Hematopoietic multipotent progenitor cell treated with erythropoietin and hydrocortisone succinate and interleukin-3 and kit ligand, for 15 days (in vitro differentiated cells): ENCODE measurements at places on chromosomes 6 and 20.

DNA sequence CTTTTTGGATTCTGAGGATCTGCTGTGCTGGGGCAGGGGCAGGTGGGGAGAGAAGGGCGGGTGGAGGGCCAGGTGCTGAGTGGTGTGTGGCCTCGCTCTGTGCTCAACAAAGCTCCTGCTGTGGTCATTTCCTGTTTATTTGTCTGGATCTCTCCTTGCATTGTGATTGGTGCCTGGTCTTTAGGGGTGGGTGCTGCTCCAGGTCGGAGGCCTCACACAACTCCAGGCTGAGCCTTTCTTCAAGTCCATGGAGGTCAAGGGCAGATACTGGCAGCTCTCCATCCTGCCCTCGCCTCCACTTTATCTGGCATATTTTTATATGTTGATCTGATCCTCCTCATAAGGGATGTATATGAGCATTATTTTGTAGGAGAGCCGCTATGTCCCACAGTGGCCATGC, 36.2 kb downstream of the HLA-F start:
- no peak for DNase-seq

- DNase-seq, result no peak
Measured at GRCh38 chr20:51888291-51888690, 86.0 kb upstream of the SALL4 start.

GRCh38 chr6:121175827-121176226, 158.5 kb downstream of the TBC1D32 start:
- DNase-seq, result no peak

GRCh38 chr6:11854408-11855165, 76.0 kb upstream of the ADTRP start:
- no peak for DNase-seq

DNA sequence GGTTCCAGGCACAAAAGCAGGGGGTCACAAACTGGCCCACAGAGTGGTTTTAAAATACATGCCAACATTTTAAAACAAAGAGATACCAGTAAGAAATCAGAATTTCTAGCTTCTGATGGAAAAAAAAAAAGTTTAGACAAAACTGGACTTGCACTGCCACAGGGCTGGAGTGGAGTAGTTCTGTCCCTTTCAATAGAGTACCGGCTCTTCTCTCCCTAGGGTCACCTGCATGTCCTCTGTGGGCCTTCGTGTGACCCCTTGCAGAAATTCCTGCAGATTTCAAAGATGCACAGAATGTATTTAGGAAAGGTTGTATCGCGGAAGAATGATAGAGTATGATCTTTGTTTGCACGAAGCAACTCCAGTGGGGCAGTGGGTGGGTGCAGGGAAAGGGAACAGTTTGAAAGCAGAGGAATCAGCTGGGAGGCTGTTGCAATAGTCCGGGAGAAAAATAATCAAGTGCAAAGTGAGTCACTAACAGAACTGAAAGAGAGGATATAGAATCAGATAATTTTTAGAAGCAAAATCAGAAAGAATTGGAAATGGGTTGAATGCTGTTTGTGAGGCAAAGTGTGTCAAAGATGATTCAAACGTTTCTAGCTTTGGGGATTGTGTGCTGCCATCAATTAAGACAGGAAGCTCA, 97.3 kb upstream of the STXBP5 start:
- no peak for DNase-seq

GRCh38 chr6:127904160-127904559, 3.3 kb upstream of the THEMIS start:
- DNase-seq, result no peak

DNA sequence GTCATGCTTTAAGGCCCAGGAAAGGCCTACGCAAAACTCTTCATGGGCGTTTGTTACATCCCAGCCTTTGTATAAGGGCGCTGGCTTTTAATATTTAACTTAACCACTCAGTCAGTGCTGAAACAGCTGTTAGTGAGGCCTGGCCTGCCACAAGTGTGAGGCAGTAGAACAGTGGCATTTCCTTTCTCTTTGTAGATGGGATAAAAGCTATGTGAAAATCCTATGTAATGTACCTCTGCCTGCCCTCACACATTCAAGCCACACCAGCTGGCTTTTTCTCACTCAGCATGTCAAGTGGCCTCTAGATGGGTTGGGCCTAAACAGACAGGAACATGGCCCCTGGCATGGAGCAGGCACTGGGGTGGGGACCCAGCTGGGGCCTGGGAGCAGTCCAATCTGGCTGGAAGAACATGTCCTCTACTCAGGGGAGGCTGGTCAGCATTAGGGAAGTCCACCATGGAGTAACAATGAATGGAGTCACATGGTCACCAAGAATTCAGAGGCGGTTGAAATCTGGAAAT, 20.7 kb downstream of the CGA start:
- DNase-seq, result no peak

GRCh38 chr6:109445382-109445781, 4.9 kb downstream of the SMPD2 start:
- DNase-seq, result no peak

DNA sequence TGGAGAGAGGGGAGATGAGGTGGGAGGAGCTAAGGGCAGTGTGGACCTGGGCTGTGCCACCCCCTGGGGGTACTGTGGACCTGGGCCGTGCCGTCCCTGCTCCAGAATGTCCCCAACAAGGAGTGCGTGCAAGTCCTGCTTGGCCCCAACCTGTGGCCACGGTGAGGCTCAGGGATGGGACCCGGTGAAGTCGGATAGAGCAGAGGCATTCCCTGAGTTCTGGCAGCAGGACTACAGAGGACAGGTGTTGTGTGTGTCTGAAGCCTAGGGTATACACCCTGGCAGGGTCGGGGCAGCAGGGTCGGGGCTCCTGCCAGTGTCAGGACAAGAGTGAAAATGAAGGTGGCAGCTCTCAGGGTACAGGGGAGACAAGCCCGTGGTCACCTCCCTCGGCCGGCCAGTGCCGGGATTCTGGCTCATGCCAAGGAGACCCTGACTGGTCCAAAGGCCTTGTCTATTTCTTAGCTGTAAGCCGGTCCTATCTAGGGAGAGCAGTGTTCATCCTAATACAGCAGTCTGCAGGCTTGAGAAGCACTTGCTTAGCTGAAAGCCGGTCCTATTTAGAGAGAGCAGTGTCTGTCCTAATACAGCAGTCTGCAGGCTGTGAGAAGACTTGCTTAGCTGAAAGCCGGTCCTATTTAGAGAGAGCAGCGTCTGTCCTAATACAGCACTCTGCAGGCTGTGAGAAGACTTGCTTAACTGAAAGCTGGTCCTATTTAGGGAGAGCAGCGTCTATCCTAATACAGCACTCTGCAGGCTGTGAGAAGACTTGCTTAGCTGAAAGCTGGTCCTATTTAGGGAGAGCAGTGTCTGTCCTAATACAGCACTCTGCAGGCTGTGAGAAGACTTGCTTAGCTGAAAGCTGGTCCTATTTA, 95.9 kb downstream of the SMOC2 start:
- DNase-seq, result no peak

- DNase-seq, result no peak
Measured at GRCh38 chr6:161198783-161199460, 74.9 kb downstream of the AGPAT4 start.

- no peak for DNase-seq
Measured at GRCh38 chr6:161850562-161850961, 576.7 kb upstream of the AGPAT4 start.

- DNase-seq, result no peak
Measured at GRCh38 chr20:20331817-20332216, 36.1 kb upstream of the INSM1 start.

GRCh38 chr6:6604566-6604965, 16.0 kb downstream of the LY86 start:
- no peak for DNase-seq

GRCh38 chr6:166957087-166957804, 896 bp upstream of the RNASET2 start:
- DNase-seq, result no peak

- no peak for DNase-seq
Measured at GRCh38 chr6:145155411-145155810, 579.9 kb downstream of the EPM2A start.

GRCh38 chr6:6395581-6396197, 75.2 kb upstream of the F13A1 start:
- DNase-seq, result no peak

- DNase-seq, result no peak
Measured at GRCh38 chr6:53330137-53330536, 18.6 kb downstream of the ELOVL5 start.

DNA sequence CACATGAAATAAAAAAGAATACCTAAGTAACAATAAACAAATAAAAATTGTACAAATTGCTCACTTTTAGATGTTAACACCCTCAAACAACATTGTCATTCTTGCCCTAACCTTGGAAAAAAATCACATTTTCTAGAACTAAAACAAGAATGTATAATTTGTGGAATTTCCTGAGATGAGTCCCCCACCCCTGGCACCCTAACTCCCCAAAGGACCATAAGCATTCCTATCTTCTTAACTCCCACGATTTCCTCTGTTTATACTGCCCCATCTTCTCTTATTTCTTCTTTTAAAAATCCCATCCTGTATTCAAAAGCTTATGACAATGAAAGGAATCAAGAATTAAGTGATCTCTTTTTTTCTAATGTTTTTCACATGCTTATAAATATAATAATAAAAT, 70.9 kb downstream of the IBTK start:
- no peak for DNase-seq

- no peak for DNase-seq
Measured at GRCh38 chr20:43988867-43989266, 74.2 kb downstream of the TOX2 start.

DNA sequence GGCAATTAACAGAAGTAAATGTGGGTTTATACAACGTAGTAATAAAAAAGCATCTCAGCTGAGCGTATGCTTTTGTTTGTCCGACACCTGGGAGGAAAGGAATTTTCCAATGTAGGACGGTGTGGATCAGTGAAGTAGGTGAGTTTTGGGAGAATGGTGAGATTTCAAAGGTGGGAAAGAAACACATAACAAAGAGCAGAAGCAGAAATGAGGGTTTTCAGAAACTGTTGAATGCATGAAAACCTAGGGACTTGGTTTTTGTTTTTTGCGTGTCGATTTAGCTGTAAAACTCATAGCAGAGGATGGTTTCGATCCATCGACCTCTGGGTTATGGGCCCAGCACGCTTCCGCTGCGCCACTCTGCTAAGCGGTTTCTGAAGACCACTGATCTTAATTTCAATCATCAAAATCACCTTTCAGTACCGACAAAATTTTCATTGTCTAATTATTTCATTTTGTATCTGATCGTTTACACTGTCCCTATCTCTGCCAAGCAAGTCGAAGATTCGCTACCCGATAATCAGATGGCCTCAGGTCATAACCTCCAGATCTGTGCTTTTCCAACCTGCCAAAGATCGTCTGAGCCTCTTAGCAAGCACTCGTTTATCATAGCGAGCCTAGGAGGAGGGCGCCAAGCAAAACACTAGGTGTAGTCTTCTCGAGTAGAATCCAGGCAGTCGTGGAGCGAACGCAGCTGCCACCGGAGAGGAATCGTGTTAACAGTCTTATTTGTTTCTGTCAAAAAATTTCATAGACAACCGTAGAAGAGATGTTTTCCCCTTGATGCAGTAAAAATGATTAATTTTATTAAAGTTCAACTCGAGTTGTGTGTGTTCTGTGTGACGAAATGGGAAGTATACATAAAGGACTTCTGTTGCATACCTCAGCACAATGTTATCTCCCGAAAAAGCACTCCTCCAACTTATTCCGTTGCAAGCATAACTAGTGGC, 20.9 kb upstream of the POM121L2 start:
- DNase-seq, result no peak

GRCh38 chr6:30687659-30688431, 1.4 kb upstream of the PPP1R18 start:
- no peak for DNase-seq

- no peak for DNase-seq
Measured at GRCh38 chr6:73011945-73012344, 213.4 kb downstream of the KHDC1L start.

DNA sequence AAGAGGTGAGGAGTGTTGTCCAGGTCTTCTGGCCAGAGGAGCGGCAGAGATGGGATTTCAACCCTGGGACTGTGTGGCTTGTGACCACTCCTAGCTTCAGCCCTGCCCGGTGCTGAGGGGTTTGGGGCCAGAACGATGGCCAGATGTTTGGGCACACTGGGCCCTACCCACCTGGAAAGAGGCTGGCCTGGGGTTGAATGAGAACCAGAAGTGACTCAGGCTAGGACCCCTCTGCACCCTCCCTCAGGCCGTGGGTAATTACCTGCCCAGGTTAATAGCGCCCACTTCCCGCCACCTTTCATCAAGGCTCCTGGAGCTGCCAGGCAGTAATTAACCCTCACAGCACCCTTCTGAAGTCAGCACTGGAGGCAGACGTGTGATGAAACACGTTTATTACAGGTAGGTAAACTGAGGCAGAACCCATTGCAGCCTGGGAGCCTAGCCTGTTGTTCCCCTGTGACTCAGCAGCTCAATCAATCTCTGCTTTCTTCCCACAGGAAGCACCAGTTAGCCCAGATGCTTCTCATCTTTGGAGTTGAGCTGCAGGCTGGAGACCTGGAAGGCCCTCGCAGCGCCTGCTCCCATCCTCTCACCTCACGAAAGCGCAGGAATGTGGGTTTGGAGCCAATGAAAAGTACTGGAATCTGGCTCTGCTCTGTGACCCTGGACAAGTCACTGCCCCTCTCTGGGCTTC, 120.8 kb downstream of the CEBPB start:
- no peak for DNase-seq

GRCh38 chr20:34311118-34312023, 8.2 kb upstream of the AHCY start:
- no peak for DNase-seq
